ENCODE measurements at places on chromosomes 1 and 21. TPM values are rescaled to one million over a fixed set of nuclear protein-coding genes. Genes with fewer than 3 reads are reported as not detected.

The MAN1C1 gene
- total RNA-seq, result 0.20 TPM

The CFHR5 gene
- not detected for total RNA-seq

The CLSTN1 gene
- total RNA-seq, result 64.2 TPM

The PRKAA2 gene
- 2.8 TPM for total RNA-seq

The GPR52 gene
- not detected for total RNA-seq

The ATP1A4 gene
- total RNA-seq, result not detected

The SH2D1B gene
- 0.08 TPM for total RNA-seq

The PROK1 gene
- total RNA-seq, result not detected

The NFASC gene
- total RNA-seq, result 1.5 TPM

The OR10J5 gene
- not detected for total RNA-seq

The CCDC17 gene
- 0.48 TPM for total RNA-seq

The LAMC1 gene
- 128 TPM for total RNA-seq

The ANKRD45 gene
- 0.24 TPM for total RNA-seq

The SLFNL1 gene
- 0.09 TPM for total RNA-seq

The RBP7 gene
- total RNA-seq, result 5.2 TPM

The TNNI3K gene
- total RNA-seq, result not detected

The KCNK2 gene
- total RNA-seq, result 0.12 TPM

The CAMTA1 gene
- 73.5 TPM for total RNA-seq

The HSD3B2 gene
- total RNA-seq, result not detected

The OLFML2B gene
- total RNA-seq, result 0.47 TPM

Data from A549 treated with CORT108297 at 1 μM for 4 hours (cell line).